ENCODE measurements at places on chromosomes 12 and 14. TPM values are rescaled to one million over a fixed set of nuclear protein-coding genes. Genes with fewer than 3 reads are reported as not detected.

- no peak for DNase-seq
These were observed 364.5 kb downstream of the PDZRN4 start for GRCh38 chr12:41552588-41552987.

GRCh38 chr12:46210873-46211439, 57.9 kb downstream of the SLC38A1 start:
- no peak for DNase-seq

GRCh38 chr14:31930493-31931240, 146.4 kb upstream of the ARHGAP5 start:
- DNase-seq: no peak

Gene TRIM9
- 2.8 TPM for polyA plus RNA-seq

Gene EPS8
- polyA plus RNA-seq: 71.0 TPM

Gene OTX2
- polyA plus RNA-seq: not detected
